ENCODE measurements at places on chromosomes 6 and 20. TPM values are rescaled to one million over a fixed set of nuclear protein-coding genes. Genes with fewer than 3 reads are reported as not detected.

CTCFL gene
- total RNA-seq = 0.04 TPM

THEMIS gene
- total RNA-seq = not detected

COL9A1 gene
- total RNA-seq = not detected

WFDC10B gene
- not detected for total RNA-seq

OR12D3 gene
- total RNA-seq = not detected

PHACTR1 gene
- total RNA-seq = not detected

ID1 gene
- total RNA-seq = 429 TPM

OR14J1 gene
- total RNA-seq = not detected

ZBTB12 gene
- total RNA-seq = 3.9 TPM

PEX7 gene
- 5.5 TPM for total RNA-seq

MUC22 gene
- 0.02 TPM for total RNA-seq

FIG4 gene
- 4.5 TPM for total RNA-seq

SCRT2 gene
- 0.04 TPM for total RNA-seq
